ENCODE measurements at places on chromosomes 7 and 10.

DNA sequence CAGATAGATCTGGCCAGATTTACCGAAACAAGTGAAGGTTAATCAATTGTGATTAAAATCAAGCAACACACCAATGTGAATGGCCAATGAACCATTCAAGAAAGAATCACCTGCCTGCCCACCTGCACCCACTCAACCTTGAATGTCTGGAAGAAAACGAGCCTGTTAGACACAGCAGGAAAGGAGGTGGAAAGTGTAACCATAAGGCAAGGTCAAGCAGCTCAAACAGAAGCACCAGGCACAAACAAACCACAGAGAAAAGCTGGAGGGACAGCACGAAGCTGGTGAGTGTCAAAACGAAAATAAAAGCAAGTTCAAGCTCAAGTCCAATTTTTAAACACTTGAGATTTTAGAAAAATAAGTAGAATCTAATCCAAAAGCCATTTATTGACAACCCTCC, 64.9 kb downstream of the STEAP1B start:
- no peak for DNase-seq

GRCh38 chr7:70033226-70033625, 435.0 kb downstream of the AUTS2 start:
- no peak for DNase-seq

- no peak for DNase-seq
These were observed 14.5 kb downstream of the IGFBP1 start for GRCh38 chr7:45902820-45903219.

- DNase-seq: peak; percentile 23
These were observed at the start of gene ZNF365 for GRCh38 chr10:62373995-62374861. TSS of gene ZNF365 (plus strand) at chr10:62374369. CDS start at chr10:62376194, 1,825 bp downstream.

GRCh38 chr10:125035136-125035535, 93.2 kb downstream of the ZRANB1 start:
- no peak for DNase-seq

DNA sequence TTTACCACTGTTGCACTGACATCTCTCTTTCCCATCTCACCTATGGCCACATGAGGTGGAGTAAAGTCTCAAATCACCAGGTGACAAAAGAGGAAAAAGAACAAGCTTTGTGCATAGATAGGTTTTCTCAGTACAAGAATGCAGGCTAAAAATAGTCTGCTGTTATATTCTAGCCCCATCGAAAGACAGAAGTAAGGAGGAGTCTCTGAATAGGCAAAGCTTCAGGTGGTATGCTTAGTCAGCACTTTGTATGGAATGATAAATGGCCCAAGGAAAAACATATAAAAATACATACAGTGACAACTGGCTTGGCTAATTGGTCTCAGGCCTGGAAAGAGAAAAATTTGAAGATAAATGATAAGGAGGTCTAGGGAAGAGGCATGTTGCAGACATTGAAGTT, 39.6 kb upstream of the KCND2 start:
- DNase-seq: no peak

DNA sequence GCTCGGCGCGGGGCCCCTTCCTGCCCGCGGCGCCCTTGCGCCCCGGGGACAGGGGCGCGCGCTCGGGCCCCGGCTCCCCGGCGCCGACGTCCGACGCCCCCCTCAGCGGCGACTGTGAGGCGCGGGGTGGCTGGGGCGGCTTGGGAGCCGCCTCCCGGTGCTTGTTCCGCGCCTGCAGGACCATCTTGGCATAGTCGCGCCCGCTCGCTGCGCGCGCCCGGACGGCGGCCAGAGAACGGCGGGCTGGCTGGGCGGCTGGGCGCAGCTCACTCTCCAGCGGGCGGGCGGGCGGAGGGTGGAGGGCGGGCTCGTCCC, at the start of gene DPY19L1:
Gene DPY19L1 (minus strand): TSS at position 275 of the 315 bp plus-strand sequence. CDS start 91 bp downstream, at position 184.
- DNase-seq: no peak

DNA sequence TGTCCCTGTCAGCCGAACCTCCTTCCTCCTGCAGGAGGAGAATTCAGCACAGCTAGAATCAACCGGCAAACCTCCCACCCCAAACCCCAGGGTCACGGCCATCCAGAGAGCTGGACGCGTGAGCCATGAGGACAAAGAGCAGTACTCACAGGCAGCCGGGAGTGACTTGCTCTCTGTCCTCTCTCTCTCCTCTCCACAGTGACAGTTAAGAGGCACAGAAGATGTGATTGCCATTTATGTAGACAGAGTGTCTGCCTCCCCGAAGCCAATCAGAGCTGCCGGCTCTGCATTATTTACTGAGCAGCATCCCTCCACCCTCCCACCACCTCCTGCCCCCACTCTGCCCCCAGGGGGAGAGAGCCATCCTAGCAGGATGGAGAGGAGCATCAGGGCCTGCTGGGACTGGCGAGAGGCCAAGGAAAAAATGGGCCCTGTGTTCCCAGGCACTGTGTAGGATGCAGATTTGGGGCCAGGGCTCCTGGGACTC, 4.3 kb downstream of the DDC start:
- DNase-seq: no peak

DNA sequence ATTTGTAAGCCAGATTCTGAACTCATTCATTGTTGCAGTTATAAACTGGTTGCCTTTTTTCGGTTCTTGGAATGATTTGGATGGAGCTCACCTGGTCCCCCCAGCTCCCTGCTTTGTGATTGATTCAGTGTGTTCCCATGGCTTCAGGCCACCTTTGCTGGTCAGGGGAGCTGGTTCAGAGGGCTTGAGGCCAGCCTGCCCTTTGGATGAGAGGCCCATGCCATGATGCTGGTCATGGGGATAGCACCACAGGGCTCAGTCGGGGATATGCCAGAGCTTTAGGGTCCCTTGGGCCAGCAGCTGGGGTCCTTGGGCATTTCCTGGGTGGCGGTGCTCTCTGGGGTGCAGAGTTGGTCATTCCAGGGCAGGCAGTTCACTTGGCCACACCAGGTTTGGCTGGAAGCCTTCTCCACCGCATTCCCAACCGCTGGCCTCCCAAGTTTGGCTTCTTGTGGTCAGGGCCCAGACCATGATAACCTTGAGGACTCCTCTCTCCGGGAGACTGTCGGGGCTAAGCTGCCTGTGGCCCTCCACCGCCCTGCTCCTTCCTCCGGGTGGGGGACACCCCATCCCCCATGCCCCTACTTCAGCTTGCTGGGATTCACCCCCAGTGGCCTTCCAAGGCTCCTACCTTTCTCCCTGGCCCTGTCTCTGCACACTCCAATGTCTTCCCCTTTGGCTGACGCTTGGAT, 65.1 kb downstream of the MGMT start:
- DNase-seq: no peak

- peak; percentile 92 for DNase-seq
These were observed at the start of gene HOXA13 for GRCh38 chr7:27199849-27200760. TSS of gene HOXA13 (minus strand) at chr7:27200091. CDS start at chr7:27200077, 14 bp downstream.

DNA sequence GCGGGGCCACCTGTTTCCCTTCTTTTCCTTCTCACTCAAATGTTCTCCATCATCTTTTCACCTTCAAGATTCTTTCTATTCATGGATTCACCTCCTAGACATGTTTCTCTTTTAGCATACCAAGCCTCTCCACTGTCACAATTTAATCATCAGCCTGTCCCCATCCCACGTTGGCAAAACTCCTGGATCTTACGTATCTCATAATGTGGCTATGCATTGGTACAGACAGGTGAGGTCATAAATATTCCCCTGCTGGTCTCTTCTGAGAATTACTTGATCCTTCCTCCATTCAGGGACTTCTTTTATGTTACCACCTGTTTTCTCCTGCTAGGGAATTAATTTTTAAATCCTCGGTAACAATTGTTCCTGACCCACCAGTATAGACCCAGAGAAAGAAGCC, 262.6 kb upstream of the NEBL start:
- DNase-seq: no peak

- DNase-seq: no peak
These were observed 117.1 kb upstream of the ANTXRL start for GRCh38 chr10:46169736-46170135.

GRCh38 chr7:45460379-45460778, 113.8 kb upstream of the ADCY1 start:
- no peak for DNase-seq

GRCh38 chr7:66181845-66182244, 23.3 kb upstream of the TPST1 start:
- no peak for DNase-seq

GRCh38 chr7:114823290-114823689, 98.6 kb upstream of the MDFIC start:
- no peak for DNase-seq

- DNase-seq: no peak
These were observed 1.4 kb downstream of the MYO1G start for GRCh38 chr7:44977304-44977958.

GRCh38 chr10:98313598-98313997, 45.6 kb upstream of the LOXL4 start:
- DNase-seq: no peak

DNA sequence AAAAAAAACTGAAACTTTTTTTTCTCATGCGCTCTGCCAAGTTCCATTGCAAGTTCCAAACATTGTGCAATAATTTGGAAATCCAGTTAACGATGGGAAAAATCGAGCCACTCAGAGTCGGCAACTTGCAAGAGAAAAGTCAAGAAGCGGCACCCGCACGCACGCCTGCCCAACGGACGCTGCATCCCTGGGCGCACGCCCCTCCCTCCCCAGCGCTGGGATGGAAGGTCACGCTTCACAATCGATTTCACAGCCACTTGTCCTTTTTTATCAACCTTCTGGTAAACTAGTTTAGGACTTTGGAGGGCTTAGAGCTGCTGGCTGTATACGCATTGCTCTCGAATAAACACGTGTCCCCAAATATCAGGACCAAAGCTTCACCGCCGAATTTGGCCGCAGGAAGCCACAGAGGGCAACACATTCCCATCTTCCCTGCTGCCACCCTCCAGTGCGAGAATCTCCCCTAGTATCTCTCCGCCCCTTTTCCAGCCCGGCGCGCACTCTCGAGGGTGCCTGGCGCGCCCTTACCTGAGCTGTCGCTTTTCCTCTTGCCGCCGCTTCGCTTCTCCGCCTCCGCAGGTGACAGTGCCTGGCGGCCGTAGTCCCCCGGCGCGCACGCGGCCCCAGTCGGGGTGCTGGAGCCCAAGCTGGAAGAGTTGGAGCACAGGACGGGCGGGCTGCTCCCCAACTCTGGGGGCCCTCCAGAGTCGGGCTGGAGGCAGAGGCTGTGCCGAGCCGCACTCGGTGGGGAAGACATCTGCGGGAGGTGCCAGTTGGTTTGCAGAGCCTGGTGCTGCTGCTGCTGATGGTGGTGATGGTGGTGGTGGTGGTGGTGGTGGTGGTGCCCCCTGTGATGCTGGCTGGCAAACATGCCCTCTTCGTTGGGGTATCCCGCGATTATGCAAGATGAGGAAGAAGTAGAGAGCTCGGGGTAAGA, 857 bp downstream of the MEOX2 start:
- peak; percentile 39 for DNase-seq

- DNase-seq: no peak
These were observed 81.2 kb downstream of the HIPK2 start for GRCh38 chr7:139696552-139696951.

- DNase-seq: no peak
These were observed 563.8 kb upstream of the IGFBP3 start for GRCh38 chr7:46484906-46485305.

DNA sequence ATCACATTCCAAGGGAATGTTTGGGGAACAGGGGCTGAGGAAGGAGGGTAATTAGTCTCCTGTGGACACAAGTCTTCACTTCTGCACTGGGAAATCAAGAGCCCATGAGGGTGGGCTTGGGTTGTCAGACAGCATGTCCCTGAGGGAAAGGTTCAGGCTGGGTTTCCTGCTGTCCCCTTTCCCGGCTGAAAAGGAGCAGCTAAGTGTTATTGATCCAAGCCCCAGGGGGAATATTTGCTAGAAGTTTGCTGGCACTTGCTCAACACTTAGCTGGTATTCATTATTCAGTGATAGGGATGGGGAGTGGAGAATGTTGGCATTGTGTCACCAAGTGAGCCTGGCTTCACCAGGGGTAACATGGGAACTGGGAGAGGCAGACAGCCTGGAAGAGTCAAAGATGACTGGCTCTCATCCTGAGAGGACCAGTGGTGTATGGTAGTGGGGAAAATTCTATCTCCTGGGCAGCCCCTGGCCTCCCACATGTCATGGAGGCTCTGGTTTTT, 344.4 kb upstream of the PODXL start:
- DNase-seq: no peak

GRCh38 chr7:76356823-76357222, 2.0 kb downstream of the YWHAG start:
- no peak for DNase-seq

DNA sequence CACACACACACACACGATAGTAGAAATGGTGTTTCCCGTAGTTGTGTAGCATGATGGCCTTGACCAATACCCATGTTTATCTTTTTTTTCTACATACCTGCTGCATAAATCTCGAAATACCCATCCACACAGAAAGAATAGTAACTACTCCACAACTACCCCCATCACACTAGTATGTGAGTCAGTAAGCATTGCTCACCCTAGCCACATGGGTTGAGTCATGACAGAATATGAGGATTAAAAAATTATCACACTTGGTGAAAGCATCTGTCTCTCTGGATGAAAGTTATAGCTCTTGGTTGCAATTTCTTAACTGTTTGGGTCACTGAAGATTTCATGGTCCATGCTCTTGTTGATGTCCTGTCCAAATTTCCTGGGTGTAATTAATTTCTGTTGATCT, 103.4 kb upstream of the MDFIC start:
- DNase-seq: no peak

GRCh38 chr10:83037653-83038052, 1101.7 kb upstream of the GHITM start:
- no peak for DNase-seq

GRCh38 chr7:34175837-34176236, 270.5 kb downstream of the BMPER start:
- no peak for DNase-seq

- DNase-seq: no peak
These were observed 69.1 kb downstream of the ZMIZ1 start for GRCh38 chr10:79137826-79138225.

DNA sequence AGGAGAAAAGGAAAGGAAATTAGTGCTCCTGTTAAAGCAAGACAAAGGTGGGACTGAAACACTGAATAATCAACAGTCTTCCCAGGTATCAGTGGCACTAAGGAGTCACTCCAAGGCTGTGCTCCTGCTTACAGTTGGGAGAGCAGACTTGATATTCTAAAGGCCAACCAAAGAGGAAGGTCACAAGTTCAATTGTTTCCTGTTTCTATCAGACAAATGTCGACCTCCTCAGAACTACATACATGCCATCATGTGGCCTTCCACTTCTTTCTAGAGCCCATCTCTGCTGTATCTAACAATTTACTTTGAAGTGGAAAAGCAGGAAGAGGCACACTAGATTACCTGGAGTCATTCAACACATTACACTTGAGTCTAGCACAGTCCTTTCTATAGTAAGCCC, 3.4 kb downstream of the ZNF239 start:
- no peak for DNase-seq

DNA sequence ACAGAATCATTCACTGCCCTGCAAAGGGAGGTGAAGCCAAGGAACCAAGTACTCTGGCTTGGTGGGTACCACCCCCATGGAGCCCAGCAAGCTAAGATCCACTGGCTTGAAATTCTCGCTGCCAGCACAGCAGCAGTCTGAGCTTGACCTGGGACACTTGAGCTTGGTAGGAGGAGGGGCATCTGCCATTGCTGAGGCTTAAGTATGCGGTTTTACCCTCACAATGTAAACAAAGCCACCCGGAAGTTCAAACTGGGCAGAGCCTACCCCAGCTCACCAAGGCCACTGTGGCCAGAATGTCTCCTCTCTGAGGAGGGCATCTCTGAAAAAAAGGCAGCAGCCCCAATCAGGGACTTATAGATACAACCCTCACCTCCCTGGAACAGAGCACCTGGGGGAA, 1050.0 kb upstream of the GHITM start:
- no peak for DNase-seq

Measured in HuH-7 (cell line).